ENCODE measurements at places on chromosomes 16 and 17.

DNA sequence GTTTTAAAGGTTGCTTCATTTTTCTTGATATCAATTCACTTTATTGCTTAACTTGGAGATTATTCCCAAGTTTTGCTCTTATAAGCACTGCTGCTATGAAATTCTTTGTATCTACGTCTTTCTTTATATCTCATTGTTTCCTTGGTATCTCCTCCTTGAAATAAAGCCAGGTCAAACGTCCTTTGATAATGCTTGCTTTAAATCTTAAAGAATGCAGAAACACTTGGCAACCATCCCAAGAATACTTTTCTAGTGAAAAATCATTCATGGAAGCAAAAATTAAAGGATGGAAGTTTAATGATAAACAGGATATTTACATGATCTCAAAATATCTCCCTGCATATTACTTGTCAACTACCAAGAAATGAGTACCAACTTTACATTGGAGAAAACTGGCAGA is 175.2 kb downstream of the CPPED1 start:
- no peak for DNase-seq

GRCh38 chr17:82348866-82349265 is 10.2 kb upstream of the TEX19 start:
- DNase-seq: no peak

GRCh38 chr17:16872351-16873173 is 99.4 kb downstream of the TNFRSF13B start:
- no peak for DNase-seq

DNA sequence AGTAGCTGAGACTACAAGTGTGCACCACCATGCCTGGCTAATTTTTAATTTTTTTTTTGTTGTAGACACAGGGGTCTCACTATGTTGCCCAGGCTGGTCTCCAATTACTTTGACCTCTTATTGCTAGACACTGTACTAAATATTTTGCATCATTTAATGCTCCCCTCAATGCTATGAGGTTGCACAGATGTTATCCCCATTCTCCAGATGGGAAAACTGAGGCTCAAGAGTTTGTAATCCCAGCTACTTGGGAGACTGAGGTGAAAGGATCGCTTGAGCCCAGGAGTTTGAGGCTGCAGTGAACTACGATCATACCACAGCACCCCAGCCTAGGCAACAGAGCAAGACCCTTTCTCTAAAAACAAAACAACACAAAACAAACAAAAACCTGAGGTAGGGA is 443.3 kb upstream of the C16orf82 start:
- no peak for DNase-seq

DNA sequence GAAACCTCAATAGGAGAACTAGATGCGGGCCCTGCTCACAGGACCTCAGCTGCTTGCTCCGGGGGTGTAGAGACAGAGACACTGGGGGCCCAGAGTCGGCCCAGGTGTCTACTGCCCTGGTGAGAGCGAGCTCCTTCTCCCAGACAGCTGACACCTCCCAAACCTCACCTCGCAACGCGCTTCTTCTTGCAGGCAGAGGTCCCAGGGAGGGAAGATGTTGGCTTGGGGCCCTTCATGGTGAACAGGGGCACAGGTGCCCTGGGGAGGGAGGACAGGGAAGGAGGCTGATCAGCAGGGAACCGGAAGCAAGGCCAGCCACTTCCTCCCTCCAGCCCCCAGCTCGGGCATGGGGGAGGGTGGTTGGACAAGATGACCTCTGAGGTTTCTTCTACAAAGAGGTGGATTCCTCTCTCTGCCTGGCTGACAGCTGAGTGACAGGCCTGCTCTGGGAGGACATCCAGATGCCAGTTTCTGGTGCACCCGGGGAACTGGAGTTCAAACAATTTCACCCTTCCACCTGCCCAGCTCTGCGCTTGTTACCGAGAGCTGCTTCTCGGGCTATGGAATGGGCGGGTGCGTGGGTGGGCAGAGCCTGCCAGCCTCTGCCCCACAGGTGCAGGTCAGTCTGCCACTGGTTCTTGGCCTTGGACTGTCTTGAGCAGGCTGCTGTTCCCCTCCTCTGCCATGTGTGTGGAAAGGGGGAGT is 11.7 kb upstream of the GFAP start:
- no peak for DNase-seq

GRCh38 chr16:87954361-87954760 is 3.1 kb downstream of the BANP start:
- no peak for DNase-seq

DNA sequence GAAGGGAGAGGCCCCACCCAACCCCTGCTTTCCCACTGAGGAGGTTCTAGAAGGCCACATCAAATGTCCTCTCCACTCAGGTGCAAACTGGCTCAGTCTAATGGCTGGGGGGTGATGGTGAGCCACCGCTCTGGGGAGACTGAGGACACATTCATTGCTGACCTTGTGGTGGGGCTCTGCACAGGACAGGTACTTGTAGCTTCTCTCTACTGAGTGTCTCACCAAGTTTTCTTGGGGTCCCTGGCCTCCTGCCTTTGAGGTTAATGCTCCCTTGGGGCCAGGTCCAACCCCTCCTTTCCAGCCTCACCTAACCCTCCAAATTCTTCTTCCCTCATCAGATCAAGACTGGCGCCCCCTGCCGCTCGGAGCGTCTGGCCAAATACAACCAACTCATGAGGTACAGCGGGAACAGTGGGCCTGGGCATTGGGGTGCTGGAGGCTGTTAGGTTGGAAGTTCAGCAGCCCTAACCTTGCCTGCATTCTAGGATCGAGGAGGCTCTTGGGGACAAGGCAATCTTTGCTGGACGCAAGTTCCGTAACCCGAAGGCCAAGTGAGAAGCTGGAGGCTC is 5.7 kb downstream of the ENO3 start:
- DNase-seq: no peak

GRCh38 chr16:81544261-81544660 is 99.7 kb downstream of the CMIP start:
- DNase-seq: no peak

GRCh38 chr16:86363057-86363490 is 147.3 kb upstream of the FOXF1 start:
- no peak for DNase-seq

- DNase-seq: no peak
Measured at GRCh38 chr17:58538811-58539409, 24.5 kb upstream of the MTMR4 start.

DNA sequence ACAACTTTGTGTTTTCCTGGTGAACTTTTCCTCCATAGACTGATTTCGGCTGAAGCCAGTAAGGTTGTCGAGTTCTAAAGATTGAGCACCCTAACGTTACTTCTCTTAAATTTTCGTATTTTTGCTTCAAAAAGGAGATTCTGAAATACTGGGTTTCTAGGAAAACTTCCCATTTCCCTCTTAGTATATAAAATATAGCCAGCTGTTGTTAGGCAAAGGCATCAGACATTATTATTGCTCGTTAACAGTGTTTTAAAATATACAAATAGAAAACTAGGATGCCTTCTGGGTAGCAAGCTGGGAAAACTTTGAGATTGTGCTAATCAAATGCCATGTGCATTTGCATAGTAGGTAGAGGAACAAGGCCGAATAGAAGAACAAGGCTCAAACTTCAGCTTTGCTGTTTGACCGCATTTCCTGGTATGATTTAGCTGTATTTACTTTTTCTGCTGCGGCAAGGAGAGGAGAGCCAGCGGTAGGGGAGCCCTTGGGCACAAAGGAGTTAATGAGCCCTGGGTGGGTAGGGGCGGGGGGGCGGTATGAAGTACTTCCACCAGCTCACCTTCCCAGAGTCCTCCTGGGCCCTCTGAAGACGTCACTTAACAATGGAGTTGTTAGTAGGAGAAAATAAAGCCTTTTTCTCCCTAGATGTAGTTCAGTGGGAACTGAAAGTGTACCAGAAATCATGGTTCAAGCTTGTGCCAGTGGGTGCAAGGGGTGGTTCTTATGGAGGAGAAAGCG is 151.9 kb downstream of the MSI2 start:
- DNase-seq: peak; percentile 13

DNA sequence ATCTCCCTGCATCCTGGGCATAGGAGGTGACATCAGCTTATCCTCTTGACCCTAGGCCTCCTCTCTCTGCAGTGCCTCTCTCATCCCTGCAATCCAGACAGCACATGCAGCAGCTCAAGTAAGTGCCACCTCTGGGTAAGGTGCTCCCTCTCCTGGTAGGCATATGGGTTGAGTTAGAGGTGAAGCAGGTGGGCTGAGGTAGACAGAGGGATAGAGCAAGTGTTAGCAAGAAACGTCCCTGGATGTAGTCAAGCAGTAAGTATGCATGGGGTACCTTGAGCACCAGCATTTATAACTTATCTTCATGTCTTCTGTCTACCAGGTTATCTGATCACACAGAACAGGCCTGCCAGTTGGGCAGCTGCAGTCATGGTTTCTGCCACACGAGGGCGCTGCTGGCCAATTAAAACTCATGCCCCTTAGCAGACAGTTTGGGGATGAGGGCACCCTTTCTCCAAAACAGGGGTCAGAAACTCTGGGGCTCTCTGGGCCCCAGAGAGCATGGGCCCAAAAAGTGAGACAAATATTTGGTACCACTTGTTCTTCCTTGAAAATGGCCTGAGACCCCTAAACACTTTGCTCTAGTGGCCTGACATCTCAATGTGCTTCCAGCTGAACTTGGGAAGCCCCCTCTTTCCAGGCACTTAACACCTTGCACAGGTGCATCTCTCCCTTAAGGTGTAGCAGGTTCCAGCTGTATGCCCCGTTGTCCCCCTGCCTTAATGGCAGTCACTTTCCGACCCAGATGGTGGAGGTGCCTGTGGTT is 59.8 kb downstream of the NEUROD2 start:
- DNase-seq: peak; percentile 66

GRCh38 chr16:21663889-21664647 is at the start of gene OTOA:
Gene OTOA, plus strand, starts transcription at chr16:21663968. Its CDS starts 14,547 bp downstream, at chr16:21678515.
- DNase-seq: peak; percentile 14

DNA sequence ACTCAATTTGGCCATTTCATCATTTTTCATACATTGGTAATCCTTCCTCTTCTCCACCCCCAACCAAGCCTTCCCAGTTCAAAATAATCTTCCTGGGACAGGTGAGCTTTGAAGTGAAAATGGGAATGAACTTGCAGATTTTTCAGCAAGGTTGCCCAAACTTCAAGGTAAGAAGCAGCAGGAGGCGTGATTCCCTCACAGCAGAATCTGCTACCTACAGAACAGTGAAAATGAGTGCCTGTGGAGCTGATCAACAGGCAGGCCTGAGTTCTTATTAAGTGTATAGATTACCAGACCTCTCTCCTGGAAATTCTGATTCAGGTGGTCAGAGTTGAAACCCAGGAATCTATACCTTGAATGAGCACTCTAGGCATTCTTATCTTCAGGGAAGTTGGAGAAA is 356.6 kb downstream of the RBFOX1 start:
- no peak for DNase-seq

DNA sequence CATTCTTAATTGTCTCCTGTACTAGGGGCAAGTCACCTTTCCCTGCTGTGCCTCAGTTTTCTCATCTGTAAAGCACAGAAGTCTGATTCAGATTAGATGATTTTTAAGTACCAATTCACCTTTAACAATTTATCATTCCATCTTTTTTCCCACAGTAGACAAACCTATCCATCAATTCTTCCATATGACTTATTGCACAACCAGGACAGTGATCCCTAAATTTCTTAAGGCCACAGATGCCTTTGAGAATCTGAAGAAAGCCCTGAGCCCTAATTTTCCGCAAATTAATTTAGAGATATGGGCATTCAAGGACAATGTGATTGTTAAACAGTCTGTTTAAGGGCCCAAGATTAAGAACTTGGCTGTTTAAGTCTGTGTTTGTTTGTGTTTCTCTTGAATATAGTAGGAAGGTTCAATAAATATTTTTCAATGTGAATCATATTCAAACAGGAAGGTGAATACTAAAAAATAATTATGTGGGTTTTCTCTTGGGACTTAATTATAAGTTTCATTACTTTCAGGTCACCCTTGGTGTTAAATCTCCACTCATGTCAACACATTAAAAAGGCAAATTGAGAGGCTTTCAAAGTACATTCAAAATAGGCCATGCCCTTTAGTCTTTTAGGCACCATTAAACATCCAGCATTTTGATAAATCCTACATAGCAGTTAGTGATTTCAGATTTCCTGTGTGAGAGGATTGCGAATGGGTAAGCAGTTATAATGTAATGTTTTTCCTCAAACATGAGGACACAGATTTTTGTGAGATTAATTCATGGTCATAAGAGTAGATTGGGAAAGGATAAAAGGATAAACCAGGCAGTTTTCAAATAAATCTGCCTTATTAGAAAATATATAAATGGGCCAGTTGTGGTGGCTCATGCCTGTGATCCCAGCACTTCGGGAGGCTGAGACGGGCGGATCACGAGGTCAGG is 34.9 kb upstream of the MMD start:
- DNase-seq: no peak

DNA sequence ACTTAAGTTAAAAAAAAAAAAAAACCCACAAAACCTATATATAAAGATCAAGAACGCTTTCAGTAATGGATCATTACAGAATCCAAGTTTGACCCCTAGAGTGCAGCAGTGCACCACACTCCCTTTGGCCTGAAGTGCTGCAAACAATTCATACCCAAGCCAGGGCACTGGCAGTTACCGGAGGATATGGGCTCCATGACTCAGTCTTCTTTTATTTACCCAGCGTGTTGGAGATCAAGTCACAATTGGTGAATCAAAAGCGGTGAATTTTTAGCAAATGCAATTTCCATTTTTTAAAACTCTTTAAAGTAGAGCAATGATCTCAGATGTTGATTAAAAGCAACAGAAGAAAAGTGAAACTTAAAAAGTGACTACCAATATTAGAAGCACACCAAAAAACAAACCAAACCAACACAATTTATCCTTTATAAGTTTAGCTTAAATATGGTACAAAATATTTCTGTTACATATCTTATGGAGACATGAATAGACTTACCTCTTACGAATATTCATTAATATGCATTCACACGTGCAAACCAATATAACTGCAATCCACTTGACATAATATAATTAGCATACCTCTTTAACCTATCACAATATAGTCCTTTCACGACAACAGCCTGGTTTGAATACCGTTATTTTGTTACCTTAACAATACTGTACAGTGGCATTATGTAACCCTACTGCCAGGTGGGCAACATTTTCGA is 46.3 kb downstream of the ZNF652 start:
- DNase-seq: peak; percentile 64

DNA sequence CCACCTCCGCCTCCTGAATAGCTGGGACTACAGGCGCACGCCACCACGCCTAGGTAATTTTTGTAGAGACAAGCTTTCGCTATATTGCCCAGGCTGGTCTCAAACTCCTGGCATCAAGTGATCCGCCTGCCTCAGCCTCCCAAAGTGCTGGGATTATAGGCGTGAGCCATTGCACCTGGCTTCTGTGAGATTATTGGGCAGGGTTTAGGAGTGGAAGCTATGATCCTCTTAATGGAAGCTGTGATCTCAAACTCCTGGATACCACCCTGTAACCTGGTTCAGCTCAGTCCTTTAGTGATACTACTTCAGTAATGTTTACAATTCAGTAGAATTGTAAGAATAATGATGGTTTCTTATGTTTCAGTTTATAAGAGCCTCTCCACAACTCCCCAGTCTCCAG is 14.1 kb downstream of the NFE2L1 start:
- DNase-seq: no peak

Measured in activated T-cell treated with anti-CD3 and anti-CD28 coated beads for 48 hours (primary cell).